Foreskin keratinocyte (primary cell): ENCODE measurements at places on chromosomes 3 and 15.

DNA sequence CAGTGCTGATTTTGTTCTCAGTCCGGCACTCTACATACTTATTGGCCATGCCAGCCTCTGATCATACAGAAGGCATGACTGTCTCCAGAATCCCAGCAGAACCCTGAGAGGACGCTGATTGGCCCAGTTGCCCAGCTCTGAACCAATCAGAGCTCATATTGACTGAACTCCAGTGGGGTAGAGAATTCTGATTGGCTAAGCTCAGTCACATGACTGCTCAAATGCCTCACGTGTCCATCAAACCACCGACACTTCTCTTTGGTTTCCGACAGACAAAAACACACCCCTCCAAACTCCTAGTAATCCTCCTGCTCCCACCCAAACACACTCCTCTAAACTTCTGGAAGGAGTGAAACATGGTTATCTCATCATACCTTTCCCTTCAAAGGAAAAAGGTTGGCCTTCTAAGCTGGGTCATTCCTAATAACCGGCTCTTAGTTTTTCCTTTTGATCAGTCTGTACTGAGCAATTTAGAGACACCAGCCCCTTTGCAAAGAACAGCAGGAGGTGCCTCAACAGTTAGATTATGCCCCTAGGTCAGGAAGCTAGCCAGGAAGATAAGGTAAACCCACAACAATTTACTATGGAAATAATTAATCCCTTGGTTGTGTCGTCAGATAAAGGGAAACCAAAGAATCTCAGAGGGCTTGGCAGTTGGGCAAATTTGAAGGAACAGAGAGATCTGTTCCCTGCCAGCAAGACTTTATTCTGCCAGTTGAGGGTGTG is 187.8 kb downstream of the TLE3 start:
- no peak for DNase-seq

GRCh38 chr3:12627370-12627769 is 36.5 kb downstream of the RAF1 start:
- DNase-seq: no peak

GRCh38 chr15:50277370-50277769 is 11.8 kb upstream of the HDC start:
- no peak for DNase-seq

- no peak for DNase-seq
These were observed 12.4 kb upstream of the ABHD2 start for GRCh38 chr15:89075846-89076245.

- DNase-seq: no peak
These were observed 66.1 kb upstream of the SPRED1 start for GRCh38 chr15:38186507-38186906.

DNA sequence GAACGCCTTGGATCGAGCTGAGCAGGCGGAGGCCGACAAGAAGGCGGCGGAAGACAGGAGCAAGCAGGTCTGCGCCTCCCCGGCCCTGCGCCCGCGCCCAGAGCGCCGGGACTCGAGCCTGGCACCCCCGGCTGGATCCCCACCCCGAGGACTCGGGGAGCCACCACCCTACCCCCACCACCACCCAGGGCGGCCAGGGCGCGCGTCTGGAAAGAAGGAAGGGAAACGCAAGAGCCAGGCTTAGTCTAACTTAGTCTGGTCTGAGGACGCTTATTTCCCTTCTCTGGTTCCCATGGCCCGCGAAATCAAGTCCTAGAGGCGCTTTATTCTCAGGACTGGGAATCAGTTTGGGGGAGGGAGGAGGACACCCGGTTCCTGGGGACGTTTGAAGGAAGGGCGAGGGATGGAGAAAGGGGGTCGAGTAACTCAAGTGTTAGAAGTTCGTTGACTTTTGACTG is 359 bp downstream of the TPM1 start:
- no peak for DNase-seq
